ENCODE measurements at places on chromosomes 13 and 19. TPM values are rescaled to one million over a fixed set of nuclear protein-coding genes. Genes with fewer than 3 reads are reported as not detected.

The UCHL3 gene
- total RNA-seq = 29.3 TPM

The FAM216B gene
- 0.05 TPM for total RNA-seq

The NLRP5 gene
- not detected for total RNA-seq

The CDX2 gene
- total RNA-seq = 5.1 TPM

The WIZ gene
- 41.9 TPM for total RNA-seq

The KLF12 gene
- total RNA-seq = 4.2 TPM

The RFX1 gene
- total RNA-seq = 15.2 TPM

The TMPRSS9 gene
- 0.23 TPM for total RNA-seq

The SLC1A6 gene
- 0.15 TPM for total RNA-seq
